ENCODE measurements at places on chromosomes 1 and 21. TPM values are rescaled to one million over a fixed set of nuclear protein-coding genes. Genes with fewer than 3 reads are reported as not detected.

- H3K36me3 ChIP-seq, result peaks cover 18% of the 10 kb centered on the region
- peaks cover 44% of the 10 kb centered on the region for H3K4me1 ChIP-seq
- no peaks in the 10 kb centered on the region for H3K27me3 ChIP-seq
- H3K27ac ChIP-seq, result peak overlapping the region; percentile 86
- no peak for DNase-seq
These were observed 2.2 kb downstream of the GADD45A start for GRCh38 chr1:67687198-67687545.

- peaks cover 1% of the 10 kb centered on the region for H3K36me3 ChIP-seq
- H3K27me3 ChIP-seq, result no peaks in the 10 kb centered on the region
- no peak for DNase-seq
- no peak overlapping the region for H3K27ac ChIP-seq
- H3K4me3 ChIP-seq, result no peak overlapping the region
- H3K4me1 ChIP-seq, result no peaks in the 10 kb centered on the region
These were observed 26.8 kb downstream of the AGRN start for GRCh38 chr1:1046767-1047166.

The PIGC gene
- total RNA-seq, result 32.7 TPM

The LAPTM5 gene
- 281 TPM for total RNA-seq

The DIO1 gene
- not detected for total RNA-seq
